NCI-H1417 (cell line): ENCODE measurements at places on chromosomes 4 and X.
A peak's percentile ranks its signal among the peaks of the same experiment; 100 is the strongest.

DNA sequence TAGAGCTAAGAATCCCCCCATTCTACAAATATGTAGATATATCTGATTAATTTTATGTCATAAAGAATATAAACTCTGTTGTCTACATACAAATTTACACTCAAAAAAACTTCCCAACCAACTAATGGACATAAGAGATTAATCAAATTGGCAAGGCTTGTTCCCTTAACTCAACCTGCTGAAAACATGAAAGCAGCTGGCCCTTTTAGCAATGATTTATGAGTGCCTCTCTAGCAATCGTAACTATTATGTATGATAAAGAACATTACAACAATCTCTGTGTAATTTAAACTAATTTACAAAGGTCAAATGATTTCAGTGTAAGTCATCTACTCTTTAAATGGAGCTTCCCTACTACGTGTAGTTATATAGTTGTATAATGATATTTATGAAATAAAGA is 83.1 kb upstream of the FTHL17 start:
- DNase-seq: no peak

DNA sequence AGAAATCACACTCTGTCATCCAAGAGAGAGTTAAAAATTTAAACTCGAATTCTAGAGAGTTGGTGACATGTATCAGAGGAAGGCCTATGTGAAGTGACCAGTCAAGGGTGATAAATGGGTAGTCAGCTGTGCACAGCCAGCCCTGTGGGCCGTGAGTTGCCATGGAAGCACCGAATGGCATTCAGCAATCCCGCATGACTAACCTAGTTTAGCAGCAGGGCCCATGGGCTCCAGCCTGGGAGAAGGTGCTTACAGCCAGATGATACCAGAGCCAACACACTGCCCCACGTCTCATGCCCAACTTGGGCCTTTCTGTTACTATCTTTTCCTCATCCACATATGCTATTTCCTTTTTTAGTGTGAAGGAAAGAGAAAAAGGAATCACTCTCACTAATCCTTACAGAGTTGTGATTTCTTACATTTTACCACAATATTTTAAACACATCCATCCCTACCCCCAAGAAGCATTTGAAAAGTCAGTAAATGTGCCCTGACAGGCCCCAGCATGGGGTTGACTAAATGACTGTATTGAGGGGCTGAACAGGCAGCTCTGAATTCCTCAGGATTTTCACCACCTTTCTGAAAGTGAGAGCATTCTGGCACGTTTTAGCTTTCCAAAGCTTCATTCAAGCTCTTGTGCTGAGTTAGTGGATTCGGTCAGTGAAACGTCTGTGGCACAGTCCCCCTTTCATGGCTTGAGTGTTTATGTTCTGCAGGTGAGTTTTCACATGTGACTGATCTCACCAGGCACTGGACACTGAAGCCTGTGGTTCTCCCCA is 104.2 kb downstream of the AFF1 start:
- DNase-seq: peak; percentile 79

GRCh38 chrX:29834764-29835163 is 380.6 kb upstream of the MAGEB2 start:
- no peak for DNase-seq

DNA sequence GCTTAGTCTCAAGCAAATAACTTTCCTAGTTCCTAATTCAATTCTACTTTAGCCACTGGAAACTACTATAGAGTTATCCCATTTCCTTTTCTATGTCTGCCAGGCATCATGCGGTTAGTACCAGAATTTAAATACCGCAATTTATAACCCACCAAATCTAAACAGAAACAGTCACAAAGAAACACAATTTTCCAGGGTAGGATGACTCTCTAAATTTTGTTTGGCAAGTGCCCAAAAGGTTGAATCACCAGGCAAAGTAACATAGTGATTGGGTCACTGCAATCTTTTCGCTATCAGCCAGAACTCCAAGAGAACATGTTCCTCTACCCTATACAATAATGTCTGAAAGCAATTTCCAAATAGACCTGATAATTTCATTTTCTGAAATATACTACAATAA is 240.2 kb upstream of the GRIA3 start:
- no peak for DNase-seq

- no peak for DNase-seq
These were observed 38.0 kb upstream of the FAM9C start for GRCh38 chrX:13082206-13083065.

GRCh38 chr4:60195256-60195655 is 1004.9 kb upstream of the ADGRL3 start:
- no peak for DNase-seq

DNA sequence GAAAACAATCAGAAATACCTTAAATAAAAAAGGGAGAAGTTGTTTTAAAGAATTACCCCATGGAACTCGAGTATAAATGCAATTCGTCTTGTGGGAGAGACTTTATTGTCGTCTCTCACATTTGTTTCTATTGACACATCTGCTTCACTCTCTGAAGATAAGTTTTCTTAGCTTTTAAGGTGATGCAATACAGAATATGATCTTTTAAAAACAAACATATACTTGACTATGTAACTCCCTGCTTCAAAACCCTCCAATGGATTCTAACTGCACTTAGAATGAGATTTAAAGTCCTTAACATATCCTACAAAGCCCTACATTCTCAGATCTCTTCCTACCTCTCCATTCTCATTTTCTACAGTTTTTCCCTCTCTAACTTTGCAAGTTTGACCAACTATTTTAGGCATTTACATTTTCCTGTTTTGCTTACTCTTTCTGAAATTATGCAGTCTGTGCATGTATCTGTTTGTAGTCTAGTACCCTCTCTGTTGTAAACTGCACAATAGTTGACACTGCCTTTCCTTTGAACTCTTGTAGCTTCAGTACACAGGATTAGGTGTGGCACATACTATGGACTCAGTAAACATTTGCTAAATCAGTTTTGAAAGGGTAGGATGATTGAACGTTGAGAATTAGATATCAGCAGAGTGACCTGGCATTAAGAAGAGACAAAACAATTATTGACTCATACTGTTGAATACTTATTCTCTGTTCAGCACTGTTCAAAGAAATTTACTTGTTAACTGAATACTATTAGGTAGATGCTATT is 59.8 kb downstream of the AGTR2 start:
- no peak for DNase-seq

GRCh38 chr4:34767407-34767806 is 1476.9 kb downstream of the ARAP2 start:
- DNase-seq: no peak

- no peak for DNase-seq
These were observed 98.9 kb downstream of the CPEB2 start for GRCh38 chr4:15100994-15101695.

- no peak for DNase-seq
These were observed 25.7 kb downstream of the NKX1-1 start for GRCh38 chr4:1380368-1381151.

DNA sequence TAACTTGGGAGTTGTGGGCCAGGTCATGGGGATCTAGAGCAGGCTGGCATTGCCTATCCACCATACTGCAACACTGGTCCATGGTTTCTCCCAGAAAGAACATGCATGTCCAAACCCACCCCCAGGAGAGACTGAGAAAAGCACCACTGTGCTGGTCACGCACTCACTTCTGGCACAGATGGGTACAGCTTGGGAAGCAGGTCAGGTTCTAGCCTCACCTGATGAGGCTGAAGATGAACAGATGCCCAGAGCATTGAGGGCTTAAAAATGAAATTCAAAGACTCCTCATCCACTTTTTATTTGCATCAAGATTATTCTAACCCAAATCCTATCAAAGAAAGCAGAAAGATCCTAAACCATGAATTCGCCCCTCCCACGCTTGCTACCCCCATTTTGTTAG is 125.9 kb upstream of the RAI2 start:
- DNase-seq: no peak

DNA sequence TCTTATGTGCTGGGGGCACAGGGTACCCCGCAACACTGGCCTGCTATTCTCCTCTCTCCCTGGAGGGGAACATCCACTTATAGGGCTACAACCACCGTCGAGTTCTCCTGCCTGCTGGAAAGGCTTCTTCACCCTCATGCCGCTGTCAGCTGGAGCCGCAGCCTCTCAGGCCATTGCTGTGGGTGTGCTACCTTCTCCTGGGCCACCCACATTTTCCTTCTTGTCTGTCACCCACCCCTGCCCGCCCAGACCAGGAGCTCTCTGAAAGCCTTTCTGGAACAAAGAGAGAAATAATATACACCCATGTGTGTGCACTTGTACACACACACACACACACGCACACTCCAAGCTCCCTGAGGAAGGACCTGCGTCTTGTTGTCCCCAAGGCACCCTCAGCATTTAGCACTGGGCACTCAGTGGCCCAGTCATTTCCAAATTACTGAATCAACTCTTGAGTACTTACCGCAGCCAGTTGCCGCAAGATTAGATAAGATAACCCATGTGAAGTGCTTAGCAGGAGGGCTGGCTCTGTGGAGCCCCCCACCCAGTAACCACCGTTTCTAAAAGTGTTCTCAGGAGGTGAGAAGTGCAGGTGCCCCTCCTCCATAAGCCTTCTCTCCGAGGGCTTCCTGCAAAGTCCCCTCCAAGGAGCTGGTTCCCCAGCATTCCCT is 50.2 kb downstream of the CPZ start:
- no peak for DNase-seq

- no peak for DNase-seq
These were observed 777.8 kb upstream of the FRG1 start for GRCh38 chr4:189162888-189163287.

GRCh38 chr4:116880625-116881024 is 204.8 kb downstream of the TRAM1L1 start:
- no peak for DNase-seq
